ENCODE measurements at places on chromosomes 13 and 19.

- DNase-seq = no peak
Observed at GRCh38 chr13:68261105-68261504, 1031.0 kb upstream of the PCDH9 start.

DNA sequence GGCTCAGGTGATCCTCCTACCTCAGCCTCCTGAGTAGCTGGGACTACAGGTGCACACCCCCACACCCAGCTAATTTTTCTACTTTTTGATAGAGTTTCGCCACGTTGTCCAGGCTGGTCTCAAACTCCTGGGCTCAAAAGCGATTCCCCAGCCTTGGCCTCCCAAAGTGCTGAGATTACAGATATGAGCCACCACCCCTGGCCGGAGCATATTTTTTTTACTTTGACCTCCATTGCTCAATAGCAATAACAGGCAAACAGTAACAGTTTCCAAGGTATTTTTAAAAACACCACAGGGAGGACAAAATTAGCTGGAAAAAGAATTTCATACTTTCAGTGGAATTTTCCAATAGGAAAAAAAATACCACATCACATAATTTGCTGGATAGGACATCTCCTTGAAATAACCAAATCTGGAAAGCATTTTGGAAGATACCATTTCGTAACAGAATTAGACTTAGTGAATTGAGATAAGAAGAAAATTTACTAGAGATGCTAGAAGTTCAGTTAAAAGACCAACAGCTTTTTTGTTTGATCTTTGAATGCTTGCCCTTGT is 5.2 kb downstream of the DUXA start:
- DNase-seq = no peak

- DNase-seq = no peak
Observed at GRCh38 chr13:57452228-57452627, 179.3 kb upstream of the PCDH17 start.

DNA sequence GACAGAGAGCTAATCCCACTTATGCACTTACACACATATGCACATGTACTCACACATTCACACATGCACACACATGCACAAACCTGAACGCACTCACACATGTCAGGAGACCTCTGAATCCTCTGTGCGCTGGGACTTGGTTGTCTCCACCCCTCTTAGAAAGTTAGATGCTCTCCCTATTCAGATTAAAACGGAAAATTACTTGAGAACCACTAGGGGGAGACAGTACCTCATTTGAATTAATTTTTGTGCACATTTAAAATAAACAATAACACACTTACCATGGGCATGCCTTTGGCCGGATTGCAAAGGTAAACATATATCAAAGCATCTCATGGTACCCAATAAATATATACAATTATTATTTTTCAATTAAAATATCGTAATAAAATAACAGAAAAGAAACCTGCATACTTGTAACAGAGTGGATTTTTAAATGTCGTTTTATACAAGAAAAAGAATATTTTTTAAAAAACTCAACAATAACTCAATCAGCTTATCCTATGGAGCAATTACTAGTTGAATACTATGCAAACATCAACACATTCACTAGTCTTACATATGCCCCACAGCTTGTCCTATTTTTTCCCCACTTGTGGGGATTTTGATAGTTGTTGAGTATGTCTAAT is 9.5 kb upstream of the LILRB4 start:
- DNase-seq = no peak

DNA sequence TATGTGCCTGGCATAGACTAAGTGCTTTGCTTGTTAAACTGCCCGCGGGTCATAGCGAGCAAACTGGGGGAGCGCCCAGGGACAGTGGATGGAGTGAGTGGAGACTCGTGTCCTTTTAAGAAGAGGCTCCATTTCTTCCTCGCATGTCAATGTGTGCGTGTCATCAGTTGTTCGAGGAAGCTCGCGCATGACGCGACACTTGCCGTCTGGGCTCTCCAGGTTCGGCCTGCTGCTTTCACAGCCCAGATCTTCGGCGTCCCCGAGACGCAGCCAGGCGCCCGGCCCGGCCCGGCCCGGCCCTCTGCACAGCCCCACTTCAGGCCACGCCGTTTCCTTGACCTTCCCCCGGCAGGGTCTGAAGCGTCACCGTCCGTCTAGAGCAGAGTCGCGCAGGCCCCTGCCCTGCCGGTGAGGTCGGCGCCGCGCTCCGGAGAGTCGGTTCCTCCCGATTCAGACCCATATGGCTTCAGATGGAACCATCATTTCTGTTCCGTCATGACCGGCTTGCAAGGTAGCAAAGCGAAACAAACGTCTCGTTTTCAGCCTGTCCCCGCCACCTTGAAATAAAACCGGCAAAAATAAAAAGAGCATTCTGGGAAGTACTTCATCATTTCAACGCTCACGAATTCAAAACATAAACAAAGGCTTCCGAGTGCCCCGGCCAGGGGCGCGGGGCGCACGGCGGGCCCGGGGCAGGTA is 599 bp upstream of the ARHGEF7 start:
- DNase-seq = no peak

- no peak for DNase-seq
Observed at GRCh38 chr13:109840201-109840892, 54.0 kb upstream of the IRS2 start.

DNA sequence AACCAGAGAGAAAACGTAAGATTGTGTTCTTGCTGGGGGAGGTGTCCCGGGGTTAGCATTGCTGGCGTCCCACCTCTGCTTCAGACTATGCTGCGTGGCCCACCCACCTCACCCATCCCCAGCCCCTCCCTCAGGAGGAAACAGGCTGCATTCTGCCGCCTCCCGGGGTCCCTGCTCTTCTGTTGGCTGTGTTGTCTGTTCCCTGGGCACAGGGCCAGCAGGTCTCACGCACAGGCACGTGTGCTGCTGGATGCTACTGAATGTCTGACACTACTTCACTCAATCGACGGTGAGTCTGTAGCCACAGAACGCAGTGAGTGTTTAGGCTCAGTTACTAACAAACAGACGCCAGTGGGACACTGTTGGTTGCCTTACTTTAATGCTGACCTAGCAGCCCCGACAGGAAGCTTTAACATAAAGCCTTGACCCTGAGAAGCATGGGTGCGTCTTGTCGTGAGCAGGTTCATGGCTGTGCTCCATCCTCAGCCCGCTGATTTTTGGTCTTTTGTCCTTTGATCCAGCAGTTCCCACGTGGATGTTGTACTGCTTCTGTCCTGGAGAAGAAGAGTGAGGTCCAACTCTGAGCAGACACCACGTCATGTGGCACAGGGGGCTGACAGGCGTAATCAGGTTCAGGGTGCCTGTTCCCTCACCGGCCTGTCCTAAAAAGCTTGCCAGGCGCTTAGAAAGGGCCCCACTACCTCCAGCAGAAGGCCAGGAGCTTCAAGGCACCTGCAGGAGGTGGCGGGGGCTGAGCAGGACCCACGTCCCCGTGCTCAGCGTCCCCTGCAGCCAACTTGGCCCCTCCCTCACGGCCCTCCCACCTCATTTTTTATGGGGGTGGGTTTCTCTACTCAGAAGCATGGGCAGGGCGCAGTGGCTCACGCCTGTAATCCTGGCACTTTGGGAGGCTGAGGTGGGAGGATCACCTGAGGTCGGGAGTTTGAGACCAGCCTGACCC is 26.0 kb downstream of the NAXD start:
- no peak for DNase-seq

DNA sequence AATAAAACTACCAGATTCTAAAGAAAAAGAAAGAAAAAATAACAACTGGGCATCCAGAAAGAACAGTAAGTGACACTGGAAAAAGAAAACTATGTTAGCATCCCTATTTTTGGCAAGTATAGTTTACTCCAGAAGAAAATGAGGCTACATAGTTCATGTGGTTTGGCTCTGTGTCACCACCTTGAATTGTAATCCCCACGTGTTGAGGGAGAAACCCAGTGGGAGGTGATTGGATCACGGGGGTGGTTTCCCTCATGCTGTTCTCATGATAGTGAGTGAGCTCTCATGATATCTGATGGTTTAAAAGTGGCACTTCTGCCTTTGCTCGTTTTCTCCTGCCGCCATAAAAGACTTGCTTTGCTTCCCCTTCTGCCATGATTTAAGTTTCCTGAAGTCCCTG is 76.9 kb downstream of the ITGBL1 start:
- no peak for DNase-seq

DNA sequence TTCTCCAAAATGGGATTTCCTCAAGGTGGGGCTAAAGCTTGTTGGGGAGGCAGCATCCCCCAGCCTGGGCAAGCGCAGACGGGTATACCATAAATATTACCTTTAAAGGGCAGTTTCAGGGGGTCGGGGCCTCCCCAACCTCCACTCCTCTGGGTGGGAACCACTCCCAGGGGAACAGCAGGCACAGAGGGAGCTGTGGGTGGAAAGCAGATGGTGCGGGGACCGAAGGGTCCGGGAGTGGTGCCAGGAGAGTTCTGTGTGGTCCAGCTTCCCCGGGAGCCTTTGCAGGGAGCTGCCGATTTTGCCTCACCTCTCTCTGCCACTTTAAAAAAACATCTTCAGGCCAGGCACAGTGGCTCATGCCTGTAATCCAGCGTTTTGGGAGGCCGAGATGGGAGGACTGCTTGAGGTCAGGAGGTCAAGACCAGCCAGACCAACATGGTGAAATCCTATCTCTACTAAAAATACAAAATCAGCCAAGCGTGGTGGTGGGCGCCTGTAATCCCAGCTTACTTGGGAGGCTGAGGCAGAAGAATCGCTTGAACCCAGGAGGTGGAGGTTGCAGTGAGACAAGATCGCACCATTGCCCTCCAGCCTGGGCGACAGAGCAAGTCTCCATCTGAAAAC is 5.5 kb downstream of the MAST3 start:
- DNase-seq = no peak

DNA sequence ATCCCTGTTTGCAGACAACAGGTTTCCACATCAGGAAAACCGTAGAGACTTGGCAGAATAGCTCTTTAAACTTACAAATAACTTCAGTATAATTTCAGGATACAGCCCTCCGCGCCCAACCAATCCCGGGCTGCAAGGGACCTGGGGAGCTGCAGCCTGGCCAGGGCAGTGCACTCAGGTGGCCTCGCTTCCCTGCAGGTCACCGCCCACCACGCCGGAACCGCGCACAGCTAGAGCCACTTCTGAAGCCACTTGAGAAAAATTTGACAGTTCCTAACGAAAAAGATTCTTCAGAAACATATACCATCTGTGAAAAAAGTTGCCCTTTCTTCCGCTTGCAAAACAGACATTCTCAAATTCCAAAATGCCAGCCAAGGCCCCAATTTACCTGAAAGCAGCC is 11.1 kb downstream of the ZNF91 start:
- no peak for DNase-seq

- DNase-seq = no peak
Observed at GRCh38 chr13:91576590-91576989, 178.2 kb downstream of the GPC5 start.

DNA sequence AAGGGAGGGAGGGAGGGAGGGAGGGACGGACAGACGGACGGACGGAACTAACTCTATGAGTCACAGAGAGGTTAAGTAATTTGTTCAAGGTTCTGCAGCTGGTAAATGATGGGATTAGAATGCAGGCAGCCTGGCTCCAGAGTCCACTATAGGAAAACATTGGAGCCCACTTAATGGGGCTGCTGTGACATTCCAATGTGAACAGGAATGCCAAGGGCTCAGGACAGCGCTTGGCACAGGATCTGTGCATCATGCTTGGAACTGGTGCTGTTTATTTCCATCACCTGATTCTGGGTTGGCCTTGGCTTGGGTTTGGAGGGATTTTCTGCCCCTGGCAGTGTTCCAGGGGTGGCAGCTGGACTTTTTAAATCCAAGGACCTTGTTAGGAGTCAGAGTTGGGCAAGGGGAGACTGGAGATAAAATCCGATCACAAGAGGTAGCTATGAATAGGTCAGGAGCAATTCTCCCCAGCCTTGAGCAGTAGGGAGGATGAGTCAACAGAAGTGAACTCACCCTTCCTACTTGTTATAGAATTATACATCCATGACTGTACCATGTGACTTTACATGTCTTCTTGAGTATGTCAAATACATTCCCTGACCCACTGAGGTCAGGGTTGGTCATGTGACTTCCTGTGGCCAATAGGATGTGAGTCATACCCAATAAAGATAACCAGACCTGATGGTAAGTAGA is 7.8 kb upstream of the HIF3A start:
- DNase-seq = no peak

GRCh38 chr19:39262496-39262895 is 5.7 kb upstream of the IFNL2 start:
- no peak for DNase-seq

DNA sequence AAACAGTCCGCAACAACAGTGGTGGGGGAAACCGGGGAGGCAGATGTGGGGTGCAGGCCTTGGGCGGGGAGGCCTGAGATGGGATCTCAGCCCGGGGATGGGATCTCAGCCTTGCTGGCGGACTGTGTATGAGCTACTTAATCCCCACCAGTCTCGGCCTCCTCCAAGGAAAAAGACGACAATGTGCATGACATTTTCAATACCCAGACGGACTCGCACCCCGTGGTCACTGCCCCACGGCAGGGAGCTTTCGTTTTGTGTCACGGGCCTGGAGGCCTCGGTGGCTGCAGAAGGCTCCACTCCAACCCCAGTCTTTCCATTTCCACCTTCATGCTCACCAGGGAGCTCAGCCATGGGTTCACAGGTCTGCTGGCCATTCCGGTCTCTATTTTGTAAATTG is 25.5 kb downstream of the GRTP1 start:
- DNase-seq = no peak

DNA sequence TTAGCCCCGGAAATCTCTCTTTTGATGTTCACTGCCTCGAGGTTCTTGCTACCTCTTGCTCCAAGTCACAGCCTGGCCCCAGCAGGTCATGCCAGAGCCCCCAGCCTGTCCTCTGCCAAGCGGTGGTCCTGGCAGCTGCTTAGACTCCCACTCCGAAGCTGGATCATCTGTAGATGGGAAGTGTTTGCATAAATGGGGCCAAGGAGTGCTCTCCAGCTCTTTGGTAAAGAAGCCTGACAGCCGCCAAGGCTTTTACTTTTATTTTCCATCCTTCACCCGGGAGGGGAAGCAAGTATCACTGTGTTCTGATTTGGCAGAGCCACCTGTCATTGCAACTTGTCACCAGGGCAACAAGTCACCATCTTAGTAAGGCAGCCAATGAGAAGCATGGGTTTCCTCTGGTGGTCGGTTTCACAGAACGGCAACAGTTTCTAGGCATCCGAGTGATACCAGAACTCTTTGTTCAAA is 10.6 kb upstream of the RETN start:
- DNase-seq = no peak

GRCh38 chr19:57099199-57099661 is 20.6 kb upstream of the USP29 start:
- DNase-seq = peak; percentile 53
